ENCODE measurements at places on chromosomes 7 and 10.

GRCh38 chr10:65701168-65701776, 1224.6 kb upstream of the LRRTM3 start:
- no peak for DNase-seq

GRCh38 chr7:130397758-130398073, 17.4 kb downstream of the CPA1 start:
- DNase-seq: no peak

- DNase-seq: peak; percentile 91
These were observed 68.4 kb downstream of the CDC123 start for GRCh38 chr10:12264204-12264940.

GRCh38 chr7:91942312-91942711, 1.6 kb downstream of the AKAP9 start:
- DNase-seq: no peak

GRCh38 chr7:156979007-156979606, 29.6 kb downstream of the NOM1 start:
- no peak for DNase-seq

GRCh38 chr10:6163364-6164270, 39.1 kb upstream of the PFKFB3 start:
- DNase-seq: peak; percentile 91

DNA sequence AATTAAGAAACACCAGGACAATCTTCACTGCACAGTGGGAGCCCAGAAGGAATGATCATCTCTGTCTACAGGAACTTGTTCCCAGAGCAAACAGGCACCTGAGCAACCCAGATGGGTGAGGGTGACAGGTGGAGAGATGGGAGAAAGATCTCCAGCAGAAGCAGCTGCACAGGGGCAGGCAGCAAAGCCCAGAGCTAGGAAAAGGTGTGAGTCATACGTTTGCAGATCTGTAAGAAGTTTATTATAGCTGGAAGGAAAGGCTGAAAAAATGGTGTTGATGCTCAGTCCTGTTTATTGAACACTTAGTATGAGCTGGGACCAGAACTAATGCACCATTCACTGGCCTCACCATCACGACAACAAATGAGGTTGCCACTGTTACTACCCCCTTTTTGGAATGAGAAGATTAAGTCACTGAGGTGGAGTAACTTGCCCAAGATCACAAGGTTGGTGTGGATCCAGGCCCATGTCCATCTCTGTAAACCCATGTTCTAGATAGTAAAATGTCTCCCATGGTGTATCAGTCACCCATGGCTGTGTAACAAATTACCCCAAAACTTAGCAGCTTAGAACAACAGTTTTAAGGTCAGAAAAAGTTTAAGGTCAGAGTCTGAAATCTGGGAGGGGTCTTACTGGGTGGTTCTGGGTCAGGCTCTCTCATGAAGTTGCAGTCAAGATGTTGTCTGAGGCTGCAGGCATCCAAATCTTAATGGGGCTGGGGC, 506.9 kb downstream of the RPS24 start:
- DNase-seq: no peak

- no peak for DNase-seq
These were observed 304.4 kb downstream of the GRID1 start for GRCh38 chr10:86062198-86062550.

- peak; percentile 18 for DNase-seq
These were observed 69.9 kb upstream of the GTF2I start for GRCh38 chr7:74587435-74588126.

DNA sequence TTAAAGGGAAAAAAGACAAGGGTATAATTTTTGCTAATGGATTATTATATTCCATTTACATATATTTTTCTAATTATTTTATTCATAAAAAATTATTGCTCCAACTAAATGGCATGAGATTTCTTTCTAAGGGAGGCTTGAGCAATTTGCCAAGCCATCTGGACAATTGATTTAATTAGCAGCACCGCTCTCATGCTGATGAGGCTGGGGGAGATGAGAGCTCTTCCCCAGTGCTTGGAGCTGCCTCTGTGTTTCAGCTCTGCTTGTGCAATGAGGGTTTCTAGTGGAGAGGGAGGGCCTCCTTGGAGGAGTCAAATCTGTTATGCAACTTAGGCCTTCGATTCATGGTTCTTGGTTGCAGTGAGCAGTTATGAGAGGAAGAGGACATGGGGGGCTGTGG, 574.3 kb downstream of the TCERG1L start:
- no peak for DNase-seq

DNA sequence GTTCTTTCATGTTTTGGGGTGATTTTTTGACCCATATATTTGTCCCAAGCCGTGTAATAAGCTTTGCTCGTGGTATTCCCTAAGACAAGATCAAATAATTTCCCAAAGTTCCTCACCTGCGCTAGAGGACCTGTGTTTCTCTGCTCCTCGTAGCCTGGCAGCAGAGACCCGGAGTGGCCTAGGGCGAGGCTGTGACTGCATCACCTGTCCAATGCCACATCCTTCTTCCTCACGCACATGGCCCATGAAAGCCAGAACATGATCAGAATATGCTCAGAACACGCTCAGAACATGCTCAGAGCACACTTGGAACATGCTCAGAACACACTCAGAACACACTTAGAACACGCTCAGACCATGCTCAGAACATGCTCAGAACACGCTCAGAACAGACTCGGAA, 23.8 kb downstream of the EN2 start:
- no peak for DNase-seq

DNA sequence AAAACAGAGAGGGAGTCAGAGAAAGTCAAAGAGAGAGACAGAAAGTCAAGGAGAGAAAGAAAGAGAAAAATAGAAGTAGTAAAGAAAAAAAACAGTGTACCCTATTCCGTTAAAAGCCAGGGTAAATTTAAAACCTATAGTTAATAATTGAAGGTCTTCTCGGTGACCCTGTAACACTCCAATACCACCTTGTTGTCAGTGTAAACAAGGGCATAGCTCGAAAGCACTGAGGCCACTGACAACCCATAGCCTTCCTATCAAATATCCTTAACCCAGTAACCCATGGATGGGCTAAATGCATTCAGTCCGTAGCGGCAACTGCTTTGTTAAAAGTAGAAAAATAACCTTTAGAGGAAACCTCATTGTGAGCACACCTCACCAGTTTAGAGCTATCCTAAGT, 100.4 kb downstream of the ZNF467 start:
- DNase-seq: no peak

- DNase-seq: no peak
These were observed 47.5 kb upstream of the EN2 start for GRCh38 chr7:155410431-155410830.

All from suppressor macrophage treated with lipopolysaccharide for 1 hour (primary cell).